NCI-H1092 (cell line): ENCODE measurements at places on chromosomes 2 and 18.

DNA sequence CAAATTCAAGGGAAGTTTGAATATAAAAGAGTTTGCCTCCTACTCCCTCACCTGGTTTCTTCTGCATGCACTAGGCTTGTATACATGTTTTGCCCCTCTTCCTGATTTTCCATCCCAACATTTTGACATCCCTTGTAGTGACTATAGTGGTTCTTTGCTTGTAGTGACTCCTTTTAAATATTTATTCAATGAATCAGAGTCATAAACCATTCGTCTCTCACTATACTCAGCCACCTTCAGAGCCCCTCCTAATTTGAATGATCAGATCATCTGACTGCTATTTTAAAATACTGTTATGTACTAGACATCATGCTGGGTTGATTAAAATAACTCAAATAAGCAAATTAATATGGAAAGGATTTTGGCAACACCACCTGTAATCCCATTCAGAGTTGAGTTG is 492.1 kb upstream of the PIK3C3 start:
- DNase-seq = no peak

- no peak for DNase-seq
Observed at GRCh38 chr2:127577503-127577902, 42.0 kb downstream of the MYO7B start.

DNA sequence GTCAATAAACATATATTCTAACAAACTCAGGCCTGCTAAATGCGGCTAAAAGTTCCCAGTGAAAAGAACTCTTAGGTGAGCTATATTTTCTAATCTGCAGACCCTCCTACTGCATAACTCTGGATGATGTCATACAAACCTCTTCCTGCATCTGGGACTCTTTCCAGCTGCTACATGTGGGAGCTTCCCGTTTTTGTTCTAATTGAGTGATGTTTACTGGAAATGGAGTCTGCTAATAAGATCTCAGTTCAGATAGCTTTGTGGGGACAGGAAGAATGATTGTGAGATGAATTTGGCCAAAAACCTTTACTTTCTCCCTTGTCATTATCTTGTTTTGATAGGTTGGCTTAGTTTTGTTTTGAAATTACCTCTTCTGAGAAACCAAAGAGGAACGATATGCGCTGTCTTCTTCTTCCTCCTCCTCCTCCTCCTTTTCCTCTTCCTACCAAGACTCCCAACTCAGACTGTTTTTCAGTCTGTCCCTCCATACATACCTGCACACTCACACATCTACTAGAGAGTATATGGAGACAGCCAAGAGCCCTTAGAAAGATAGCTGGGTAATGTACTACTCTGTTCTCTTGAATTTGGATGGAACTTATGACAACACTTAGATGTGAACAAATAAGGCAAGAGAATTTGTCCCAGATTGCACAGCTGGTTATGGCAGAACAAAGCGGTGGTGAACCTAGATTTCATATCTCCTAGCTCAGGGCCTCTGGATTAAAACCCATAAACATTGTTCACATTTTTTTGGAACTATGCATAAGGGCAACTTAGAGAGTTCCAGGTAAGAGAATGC is 39.8 kb upstream of the AAK1 start:
- no peak for DNase-seq

GRCh38 chr2:71618327-71619113 is 165.2 kb downstream of the DYSF start:
- DNase-seq = no peak

DNA sequence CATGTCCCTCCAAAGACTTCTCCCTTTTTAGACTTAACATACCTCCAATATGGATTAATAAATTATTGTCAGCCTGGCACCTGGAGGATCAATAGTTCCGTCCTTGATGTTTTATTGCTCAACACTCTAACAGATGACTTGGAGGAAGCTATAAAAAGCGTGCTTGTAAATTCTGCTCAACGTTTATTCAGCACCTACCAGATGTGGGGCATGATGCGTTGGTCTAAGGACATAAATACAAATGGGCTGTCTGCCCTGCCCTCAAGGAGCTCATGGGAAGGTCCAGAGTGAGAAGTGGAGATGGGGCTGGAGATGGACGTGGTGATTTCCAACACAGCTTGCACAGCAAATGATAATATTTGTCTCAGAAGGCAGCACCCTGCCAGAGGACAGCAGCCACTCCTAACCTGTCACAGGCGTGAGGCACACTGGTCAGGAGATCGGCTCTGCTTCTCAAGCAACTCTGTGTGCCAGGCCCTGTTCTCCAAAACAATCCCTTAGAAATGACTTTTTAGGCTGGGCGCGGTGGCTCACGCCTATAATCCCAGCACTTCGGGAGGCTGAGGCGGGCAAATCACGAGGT is 25.5 kb upstream of the ZCCHC2 start:
- DNase-seq = no peak

DNA sequence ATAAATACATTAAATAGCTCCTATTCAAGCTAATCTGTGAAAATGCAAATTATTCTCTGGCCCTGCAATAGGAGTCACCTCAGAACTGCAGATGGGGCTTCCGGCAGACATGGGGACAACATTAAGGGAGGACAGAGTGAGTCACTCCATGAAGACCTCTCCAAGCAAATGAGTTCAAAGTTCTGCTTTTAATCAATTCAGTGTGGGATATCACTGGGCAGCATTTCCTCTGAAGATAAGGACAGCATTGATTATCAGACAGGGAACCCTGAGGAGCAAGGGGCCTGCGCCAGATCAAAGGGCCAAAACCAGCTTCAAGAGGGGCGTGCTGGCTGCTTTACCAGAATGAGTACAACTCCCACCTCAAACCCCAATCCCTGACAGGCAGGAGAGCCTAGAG is 356.9 kb upstream of the KLHL29 start:
- no peak for DNase-seq
